D341Med (cell line): ENCODE measurements at places on chromosomes 16 and 17.

DNA sequence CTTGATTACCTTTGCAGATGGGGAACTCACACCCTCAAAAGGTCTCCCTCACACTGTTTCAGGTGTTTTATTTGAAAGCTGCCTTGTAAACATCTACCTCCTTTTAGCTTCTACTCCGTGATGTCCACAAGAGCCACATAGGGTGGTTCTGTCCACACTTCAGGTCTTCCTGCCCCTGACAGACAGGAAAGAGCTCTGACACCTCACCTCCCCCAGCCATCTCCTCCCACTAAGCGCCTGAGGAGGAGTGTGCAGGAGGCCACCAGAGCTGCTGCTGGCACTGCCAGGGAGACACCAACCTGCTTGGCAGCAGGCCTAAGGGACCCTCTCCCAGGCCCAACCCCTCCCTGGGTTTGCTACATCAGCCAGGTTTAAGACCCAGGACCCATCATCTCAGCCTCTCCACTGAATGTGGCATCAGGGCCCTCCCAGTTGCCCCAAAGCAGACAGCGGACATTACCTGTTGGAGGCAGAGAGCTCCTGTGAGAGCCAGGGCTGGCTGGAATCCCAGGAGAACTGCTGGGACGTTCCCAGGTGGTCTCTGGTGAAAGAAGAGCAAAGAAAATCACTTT lies 76.4 kb upstream of the RCVRN start:
- DNase-seq, result no peak

GRCh38 chr17:82659886-82660285 lies 11.6 kb upstream of the WDR45B start:
- no peak for DNase-seq

GRCh38 chr17:35376245-35376644 lies 2.8 kb upstream of the SLFN11 start:
- no peak for DNase-seq

GRCh38 chr17:60141111-60142018 lies 8.4 kb upstream of the CA4 start:
- no peak for DNase-seq

DNA sequence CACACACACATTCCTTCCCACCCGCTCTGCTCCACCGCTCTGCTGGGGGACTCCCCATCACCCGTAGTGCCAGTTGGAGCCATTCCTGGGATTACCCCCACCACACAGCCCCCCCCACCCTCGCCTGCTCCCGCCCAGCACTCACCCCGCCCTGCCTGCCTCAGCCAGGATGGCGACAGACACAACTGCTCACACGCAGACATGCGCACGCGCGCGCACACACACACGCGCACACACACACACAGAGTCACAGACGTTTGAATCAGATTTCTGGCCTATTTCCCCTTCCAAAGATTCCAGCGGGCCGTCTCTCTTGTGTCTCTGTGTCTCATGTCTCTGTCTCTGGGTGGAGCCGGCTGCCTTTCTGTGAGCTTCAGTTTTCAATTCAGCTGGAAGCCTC lies 4.4 kb downstream of the CACNA1G start:
- peak; percentile 76 for DNase-seq

GRCh38 chr16:21608639-21609328 lies 9.4 kb downstream of the METTL9 start:
- no peak for DNase-seq

DNA sequence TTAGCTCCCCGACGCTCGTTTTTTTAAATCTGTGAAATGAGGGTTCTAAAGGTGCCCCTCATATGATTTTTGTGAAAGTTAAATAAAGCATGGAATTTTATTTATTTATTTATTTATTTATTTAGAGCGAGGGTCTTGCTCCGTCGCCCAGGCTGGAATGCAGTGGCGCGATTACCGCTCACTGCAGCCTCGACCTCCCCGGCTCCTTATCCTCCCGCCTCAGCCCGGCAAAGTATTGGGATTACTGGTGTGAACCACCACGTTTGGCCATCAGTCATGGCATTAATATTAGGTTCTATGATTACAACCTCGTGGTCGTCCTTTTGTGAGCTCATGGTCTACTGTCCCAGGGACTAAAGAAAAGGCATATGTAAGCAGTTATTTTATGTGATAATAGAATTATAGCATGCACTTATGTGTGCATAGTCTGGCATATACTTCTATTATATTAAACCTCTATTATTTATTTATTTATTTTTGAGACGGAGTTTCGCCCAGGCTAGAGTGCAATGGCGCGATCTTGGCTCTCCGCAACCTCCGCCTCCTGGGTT lies 557 bp upstream of the LUC7L start:
- DNase-seq, result no peak
